ENCODE measurements at places on chromosomes 7 and 10. TPM values are rescaled to one million over a fixed set of nuclear protein-coding genes. Genes with fewer than 3 reads are reported as not detected.

The EN2 gene
- not detected for total RNA-seq

The COL26A1 gene
- total RNA-seq: not detected

The RTKN2 gene
- total RNA-seq: 3.2 TPM

DNA sequence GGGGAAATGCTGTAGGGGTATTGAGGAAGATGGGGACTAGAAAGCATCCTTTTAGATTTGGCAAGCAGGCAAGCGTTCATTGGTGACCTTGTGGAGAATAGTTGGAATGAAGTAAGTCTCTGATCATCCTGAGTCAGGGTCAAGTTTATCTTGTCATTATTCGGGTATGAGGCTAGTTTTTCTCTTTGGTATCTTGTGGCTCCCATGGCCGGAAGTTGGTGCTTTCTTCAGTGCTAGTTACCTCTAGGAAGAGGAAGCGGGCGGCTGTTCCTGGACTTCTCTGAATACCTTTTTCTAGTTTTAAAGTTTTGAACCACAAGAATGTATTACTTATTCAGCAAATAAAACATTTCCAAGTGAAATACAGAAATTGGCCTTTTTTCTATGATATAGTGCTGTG, 9.2 kb downstream of the CREM start:
- no peak for DNase-seq

DNA sequence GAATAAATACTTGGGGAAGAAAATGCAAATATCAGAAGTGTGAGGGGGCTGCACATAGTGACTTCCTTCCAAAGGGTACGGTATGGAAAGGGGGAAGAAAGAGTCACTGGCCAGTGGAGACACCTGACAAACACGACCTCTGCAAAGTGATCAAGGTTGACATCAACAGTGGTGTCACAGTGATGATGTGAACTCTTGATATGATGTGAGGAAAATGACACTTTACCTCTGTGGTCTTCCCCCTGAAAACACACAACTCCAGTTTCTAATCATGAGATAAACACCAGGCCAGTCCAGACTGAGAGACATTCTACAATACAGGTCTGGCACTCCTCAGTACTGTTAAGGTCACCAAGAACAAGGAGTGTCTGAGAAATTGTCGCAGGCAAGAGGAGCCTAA, 169.7 kb downstream of the BUB3 start:
- no peak for DNase-seq

DNA sequence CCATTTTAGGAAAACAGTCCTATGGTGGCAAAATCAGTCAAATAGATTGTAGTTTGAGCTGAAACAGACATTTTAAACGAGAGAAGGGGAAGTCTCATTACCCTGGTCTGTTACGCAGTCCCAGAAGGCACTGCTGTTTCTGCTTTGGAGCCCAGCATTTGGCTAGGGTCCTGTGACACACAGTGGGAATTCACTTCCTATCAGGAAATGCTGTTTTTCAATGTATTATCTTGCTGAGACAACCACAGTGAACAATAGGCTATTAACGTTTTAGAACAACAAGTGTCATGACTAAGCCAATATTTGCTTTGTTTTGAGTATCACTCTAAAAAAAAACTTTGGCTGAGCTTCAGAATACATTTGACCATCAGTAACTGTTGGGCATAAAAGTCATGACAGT, 74.1 kb downstream of the ADD3 start:
- DNase-seq: no peak
